ENCODE measurements at places on chromosomes 2 and 18.

GRCh38 chr2:197251576-197251975 lies 59.0 kb downstream of the ANKRD44 start:
- DNase-seq, result no peak

DNA sequence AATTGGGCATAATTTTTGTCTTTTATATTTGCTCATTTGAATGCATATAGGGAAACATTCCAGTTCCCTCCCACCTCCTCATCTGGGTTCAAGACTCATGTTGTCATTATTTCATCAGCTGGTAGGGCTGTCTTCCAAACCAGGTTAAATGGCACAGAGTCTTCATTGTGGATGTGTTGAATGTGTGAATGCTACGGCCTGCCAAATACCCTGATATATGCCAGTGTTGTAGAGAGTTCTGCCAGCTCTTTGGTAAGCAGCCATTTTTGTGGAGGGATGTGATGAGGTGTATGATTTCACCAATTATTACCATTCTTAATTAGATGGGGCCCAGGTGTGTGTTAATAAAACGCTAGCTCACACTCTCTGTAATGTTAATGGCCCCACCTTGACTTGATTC lies 121.7 kb downstream of the LYPD6B start:
- no peak for DNase-seq

GRCh38 chr2:197700960-197701359 lies 4.2 kb upstream of the MARS2 start:
- no peak for DNase-seq

DNA sequence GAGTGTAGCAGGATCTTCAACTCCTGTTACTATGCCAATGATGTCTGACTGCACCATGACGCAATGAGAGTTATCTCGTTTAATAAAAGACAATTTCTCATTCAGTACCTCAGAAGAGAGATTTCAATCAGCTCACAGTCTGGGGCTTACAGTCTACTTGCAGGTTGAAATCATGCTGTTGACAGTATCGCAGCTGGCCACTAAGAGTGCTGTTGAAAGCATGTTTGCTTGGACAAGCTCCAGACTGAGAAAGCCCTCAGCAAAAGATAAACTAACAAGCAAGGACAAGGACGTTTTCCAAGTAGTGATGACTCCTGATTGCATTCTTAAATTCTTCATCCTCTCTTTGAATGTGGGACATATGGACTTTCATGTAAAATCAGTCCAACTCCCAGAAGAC lies 145.2 kb upstream of the SYT4 start:
- peak; percentile 55 for DNase-seq

DNA sequence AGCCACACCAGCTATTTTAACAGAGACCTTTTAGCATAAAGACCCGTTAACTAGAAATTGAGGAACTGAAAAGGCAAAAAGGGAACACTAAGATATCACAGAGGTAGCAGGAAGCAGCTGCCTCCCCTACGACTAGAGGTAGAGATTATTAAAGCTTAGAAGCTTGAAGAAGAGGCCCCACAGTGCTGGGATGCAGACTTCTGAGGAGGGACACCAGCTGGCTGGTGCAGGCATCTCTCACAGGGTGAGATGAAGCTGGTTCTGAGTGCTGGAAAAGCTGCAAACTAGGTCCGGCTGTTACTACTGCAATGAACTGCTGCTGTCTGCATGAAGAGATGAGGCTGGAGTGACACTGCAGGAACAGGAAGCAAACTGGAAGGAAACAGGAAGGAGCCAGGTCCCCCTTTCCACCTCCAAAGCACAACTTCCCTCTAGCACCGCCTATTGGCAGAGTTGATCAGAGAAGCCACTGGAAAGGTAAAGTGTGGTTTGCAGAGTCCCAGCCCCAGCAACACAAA lies 61.2 kb upstream of the MRPS9 start:
- peak; percentile 48 for DNase-seq

- DNase-seq, result no peak
These were observed 146.6 kb downstream of the RDH14 start for GRCh38 chr2:18413676-18414396.

DNA sequence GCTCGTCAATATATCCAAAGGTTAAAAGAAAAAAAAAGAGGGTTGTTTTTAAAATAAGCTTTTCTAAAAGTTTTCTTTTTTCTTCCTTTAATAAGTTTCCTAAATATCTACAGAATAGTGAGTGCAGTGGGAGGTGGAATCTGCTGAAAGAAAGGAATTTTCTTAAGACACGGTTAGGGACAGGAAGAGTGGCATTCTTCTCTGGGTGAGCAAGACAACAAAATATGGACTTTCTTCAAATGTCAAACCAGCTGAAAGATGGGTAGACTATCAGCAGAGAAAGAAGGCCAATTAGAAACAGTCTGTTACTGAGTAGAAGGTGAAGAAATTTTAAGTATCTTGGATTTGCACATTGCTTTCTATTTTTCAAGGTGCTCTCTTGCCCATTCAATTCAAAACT lies 222.7 kb upstream of the PIK3C3 start:
- no peak for DNase-seq

DNA sequence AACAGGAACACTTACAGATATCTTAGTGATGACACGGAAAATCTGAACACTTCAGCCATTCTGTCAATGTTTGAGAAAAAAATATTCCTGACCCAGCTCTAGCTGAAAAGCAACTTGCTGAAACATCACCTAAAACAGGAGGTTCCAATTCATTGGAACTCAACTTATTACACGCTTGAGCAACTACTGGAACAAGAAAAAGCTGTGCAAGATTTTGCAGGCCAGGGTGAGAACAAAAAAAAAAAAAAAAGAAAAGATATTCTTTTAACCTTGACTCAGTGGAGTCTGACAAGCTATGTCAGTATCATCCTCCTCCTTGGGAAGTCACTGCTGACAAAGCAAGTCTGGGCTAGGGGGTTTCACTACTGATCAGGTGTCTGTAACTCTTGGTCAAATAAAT lies 351.0 kb downstream of the SS18 start:
- no peak for DNase-seq

DNA sequence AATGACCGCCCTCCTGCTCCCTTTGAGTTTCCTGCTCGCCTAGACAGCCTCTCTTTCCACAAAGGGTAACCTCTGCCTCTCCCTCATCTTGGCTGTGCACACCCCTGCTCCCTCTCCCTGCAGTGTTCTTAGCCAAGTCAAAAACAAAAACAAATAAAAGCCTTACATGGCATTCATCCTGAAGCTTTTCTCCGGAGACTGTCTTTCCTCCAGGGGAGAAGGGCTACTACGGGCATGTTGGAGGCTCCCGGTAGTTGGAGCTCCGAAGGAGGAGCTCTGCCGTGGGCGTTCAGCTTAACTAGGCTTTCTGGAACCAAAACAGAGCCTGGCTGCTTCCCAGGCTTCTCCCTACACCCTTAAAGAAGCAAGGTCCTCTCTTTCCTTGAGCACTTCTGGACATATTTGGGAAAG lies 104.2 kb downstream of the TPGS2 start:
- no peak for DNase-seq

DNA sequence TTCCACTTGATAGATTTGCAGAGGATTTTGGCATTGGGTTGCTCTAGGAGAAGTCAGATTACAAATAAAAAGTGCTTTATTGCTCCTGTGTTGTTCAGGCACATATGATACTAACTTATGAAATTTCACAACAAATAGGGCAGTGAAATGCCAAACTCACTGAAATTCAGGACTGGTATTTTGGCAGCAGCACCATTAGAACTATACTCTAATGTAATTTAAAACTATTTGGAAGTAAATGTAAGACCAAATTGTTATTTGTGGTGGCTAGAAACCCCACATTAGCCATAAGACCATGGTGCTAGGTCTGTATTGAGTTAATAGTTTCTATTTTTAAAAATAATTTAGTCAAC lies 57.2 kb downstream of the SPTBN1 start:
- DNase-seq, result no peak

DNA sequence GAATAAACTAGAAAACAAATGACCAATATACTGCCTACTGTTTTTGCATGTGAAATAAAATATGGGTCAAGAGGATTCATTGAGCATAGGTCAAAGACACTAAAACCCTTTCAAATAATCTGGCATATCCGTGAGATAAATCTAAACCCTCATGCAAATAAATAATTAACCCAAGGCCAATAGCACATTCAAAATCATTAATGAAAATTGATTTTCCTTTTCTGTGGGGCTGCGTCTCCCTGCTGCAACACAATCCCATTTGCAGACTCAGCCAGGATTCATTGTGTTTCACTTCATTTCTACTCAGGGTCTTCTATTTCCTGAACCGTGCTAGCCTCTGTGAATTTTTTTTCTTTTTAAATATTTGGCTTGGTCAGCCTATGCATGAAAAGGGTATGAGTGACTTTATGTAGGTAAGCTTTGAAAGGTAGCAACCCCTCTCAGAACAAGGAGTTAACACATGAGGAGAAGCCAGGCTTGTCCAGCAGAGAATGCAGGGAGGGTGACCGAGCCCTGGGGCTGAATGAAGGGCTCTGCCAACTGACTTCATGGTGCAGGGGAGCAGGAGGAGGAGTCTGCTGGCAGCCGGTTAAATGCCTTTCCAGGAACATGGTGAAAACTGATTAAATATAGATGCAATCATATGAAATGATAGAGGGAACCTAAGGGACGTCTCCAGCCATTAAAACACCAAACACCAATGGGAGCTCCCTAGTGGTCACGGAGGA lies 10.3 kb upstream of the CTAGE1 start:
- no peak for DNase-seq

- no peak for DNase-seq
These were observed 1111.1 kb upstream of the KLHL29 start for GRCh38 chr2:22273853-22274252.

- DNase-seq, result no peak
These were observed 84.5 kb upstream of the ARHGAP28 start for GRCh38 chr18:6644836-6645627.

- no peak for DNase-seq
These were observed 20.8 kb downstream of the SOS1 start for GRCh38 chr2:39099870-39100728.

- DNase-seq, result no peak
These were observed 41.9 kb downstream of the TANC1 start for GRCh38 chr2:159010340-159010739.

DNA sequence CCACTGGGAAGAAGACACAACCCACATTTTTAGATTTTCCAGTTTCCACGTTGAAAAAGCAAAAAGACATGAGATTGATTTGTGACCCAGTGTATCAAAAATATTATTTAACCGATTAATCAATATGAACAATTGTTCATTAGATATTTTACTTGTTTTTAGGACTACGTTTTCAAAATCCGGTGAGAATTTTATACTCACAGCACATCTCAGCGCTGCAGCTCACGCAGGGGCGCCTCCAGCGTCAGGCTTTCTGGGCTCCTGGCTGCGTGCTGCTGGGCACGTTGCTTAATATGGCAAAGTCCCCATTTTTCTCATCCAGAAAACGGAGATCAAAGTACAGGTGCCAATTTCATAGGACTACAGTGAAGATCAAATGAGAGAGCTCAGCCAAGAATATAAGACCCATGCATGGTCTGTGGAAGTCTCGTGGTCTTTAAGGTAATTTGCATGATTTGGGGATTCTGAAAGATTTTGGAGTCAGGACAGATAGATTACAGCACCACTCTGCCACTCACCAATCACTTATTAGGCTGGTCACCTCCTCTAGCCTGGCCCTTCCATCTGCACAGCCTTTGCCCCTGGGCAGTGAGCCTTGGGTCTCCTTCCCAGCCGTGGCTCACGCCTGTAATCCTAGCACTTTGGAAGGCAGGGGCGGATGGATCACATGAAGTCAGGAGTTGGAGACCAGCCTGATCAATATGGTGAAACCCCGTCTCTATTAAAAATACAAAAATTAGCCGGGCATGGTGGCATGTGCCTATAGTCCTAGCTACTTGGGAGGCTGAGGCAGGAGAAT lies 36.2 kb downstream of the PTPN18 start:
- peak; percentile 47 for DNase-seq

GRCh38 chr2:133177196-133177595 lies 391.1 kb downstream of the NCKAP5 start:
- DNase-seq, result no peak

DNA sequence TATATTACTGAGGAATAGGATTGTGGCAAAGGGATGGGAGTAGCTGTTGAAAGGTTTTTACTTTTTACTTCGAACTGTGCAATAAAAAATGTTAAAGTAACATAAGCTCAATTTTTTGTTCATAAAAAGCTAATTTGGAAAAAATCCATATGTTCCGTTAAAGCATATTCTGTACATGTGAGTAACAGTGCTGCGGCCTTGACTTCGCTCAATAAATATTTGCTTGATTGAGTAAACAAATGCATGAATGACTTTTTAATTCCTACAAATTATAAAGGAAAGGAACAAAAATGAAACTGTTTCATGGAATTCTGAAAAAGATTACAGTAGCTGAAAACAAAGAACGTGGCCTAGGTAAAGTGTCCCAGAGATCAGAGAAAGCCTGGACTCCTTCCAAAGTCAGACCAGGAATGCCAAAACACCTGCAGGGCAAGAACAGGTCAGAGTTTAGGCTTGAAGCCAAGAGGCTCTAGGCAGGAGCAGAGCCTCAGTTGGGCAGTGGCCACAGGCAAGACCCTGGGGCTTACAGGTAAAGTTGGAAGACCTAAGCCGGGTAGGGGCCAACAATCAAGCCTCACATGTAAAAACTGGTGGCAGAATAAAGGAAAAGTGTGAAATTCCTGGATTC lies 44.3 kb upstream of the FIGN start:
- no peak for DNase-seq

DNA sequence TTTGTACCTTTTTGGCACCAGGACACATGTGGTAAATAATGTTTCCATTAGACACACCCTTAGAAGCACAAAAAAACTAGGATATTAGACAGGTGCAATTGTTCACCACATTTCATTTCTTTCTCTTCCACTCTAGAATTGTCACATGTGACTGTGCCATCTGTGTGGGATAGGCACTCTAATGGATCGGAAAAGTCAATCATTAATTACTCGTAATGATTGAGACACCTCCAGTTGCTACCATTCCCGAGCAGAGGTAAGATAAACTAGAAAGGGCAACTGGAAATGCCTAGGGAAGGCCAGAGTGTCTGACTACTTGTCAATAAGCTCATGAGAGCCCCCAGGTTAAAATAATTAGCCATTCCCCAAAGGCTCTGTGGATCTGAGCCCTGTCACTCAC lies 59.9 kb downstream of the METTL4 start:
- no peak for DNase-seq

GRCh38 chr2:17620280-17620679 lies 79.8 kb downstream of the VSNL1 start:
- no peak for DNase-seq

DNA sequence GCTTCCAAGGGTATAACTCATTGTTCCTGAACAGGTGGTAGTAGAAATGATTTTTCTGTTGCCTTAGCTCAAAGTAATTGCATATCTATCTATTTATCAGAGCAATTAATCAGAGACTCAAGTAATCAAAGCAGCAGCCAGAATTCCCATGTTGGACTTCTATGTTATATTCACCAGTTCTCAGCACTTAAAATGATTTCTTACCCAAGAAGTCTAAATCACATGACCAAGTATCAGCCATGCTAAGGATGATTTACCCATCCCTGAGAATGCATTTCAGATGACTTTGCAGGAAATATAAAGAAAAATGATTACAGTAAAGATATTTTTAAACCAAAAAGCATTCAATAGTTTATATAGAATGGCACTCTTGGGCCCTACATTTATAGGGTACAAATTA lies 352.2 kb downstream of the NUP35 start:
- no peak for DNase-seq

Data from D341Med (cell line).